ENCODE measurements at places on chromosomes 6 and 20.
A peak's percentile ranks its signal among the peaks of the same experiment; 100 is the strongest.

DNA sequence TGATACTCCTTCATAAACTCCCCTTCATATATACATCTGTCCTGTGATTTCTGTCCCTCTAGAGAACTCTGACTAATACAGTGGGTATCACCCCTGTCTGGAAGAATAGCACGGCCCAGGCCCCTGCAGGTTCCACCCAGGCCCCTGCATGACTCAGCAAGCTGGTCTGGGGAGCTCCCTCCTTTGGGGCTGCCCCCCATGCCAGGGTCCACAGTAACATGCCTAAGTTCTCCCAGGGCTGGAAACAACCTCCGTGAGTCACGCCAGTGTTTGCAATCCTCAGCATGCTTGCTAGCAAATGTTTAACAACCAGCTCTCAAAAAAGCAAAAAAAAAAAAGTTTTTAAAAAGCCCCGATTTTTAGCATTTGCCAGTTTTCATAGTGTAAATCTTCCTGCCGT lies 134.3 kb upstream of the CDH4 start:
- no peak overlapping the region for H3K4me3 ChIP-seq
- no peaks in the 10 kb centered on the region for H3K36me3 ChIP-seq
- no peak for DNase-seq
- no peaks in the 10 kb centered on the region for H3K27me3 ChIP-seq

DNA sequence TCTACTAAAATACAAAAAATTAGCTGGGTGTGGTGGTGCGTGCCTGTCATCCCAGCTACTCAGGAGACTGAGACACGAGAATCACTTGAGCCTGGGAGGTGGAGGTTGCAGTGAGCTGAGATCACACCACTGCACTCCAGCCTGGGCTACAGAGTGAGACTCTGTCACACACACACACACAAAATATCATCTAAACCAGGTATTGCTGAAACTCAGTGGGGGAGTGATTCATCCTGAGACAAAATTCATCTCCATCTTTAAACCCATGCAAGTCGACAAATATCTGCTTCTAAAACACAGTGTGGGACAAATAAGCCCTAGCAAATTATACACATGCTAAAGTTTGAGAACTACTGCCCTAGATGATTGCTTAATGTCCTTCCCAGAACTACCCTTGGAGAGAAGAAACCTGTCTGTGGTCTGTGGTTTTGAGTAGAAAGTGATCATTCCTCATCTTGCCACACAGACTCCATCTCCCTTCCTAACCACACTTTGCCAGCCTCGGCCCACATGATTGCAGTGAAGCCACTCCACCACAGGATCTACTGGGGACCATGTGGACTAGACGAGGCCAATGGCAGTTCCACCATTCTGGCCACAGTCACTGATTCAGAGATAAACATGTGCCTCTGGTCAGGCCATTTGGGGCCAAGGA lies 130.3 kb downstream of the OPRM1 start:
- H3K36me3 ChIP-seq: peaks cover 24% of the 10 kb centered on the region
- peaks cover 18% of the 10 kb centered on the region for H3K4me1 ChIP-seq
- no peak overlapping the region for H3K4me3 ChIP-seq
- H3K27me3 ChIP-seq: no peaks in the 10 kb centered on the region
- DNase-seq: peak; percentile 66
- peak overlapping the region; percentile 71 for H3K27ac ChIP-seq

DNA sequence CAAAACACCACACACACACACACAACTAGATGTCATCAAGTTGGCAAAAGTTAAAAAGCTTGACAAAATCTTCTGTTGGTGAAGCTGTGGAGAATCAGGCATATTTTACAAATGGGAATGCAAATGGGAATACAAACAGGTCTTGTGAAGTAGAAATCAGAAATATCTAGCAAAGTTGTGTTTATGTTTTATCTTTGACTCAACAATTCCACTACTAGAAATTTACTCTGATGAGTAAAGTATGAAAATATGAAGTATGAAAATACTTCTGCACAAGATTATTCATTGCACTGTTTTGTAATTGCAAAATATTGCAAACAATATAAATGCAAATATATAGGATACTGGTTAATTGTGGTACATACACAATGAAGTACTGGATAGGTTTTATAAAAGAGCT lies 1166.0 kb upstream of the GJE1 start:
- no peak overlapping the region for H3K4me3 ChIP-seq
- H3K27ac ChIP-seq: no peak overlapping the region
- no peaks in the 10 kb centered on the region for H3K4me1 ChIP-seq
- no peaks in the 10 kb centered on the region for H3K27me3 ChIP-seq
- DNase-seq: no peak
- H3K36me3 ChIP-seq: no peaks in the 10 kb centered on the region

GRCh38 chr6:153123801-153124200 lies 7.3 kb downstream of the RGS17 start:
- DNase-seq: no peak
- no peaks in the 10 kb centered on the region for H3K36me3 ChIP-seq
- no peak overlapping the region for H3K4me3 ChIP-seq

DNA sequence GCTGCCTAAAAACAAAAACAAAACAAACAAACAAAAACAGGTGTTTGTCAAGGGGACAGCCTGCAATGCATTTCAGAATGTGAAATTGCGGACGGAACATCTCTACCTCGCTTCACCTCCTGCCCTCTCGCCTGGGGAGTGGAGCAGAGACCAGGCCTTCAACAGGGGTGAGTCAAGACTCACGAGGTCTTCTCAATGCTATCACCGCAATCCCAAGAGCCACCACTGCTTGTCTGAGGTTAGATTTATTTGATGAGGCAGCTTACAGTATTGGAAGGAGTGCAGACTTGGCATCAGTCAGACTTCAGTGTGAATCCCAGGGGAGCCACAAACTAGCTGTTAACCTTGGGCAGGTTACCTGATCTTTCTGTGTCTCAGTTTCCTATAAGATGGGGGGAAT lies 7.7 kb downstream of the GABRR1 start:
- no peak for DNase-seq
- H3K4me3 ChIP-seq: no peak overlapping the region

- no peaks in the 10 kb centered on the region for H3K36me3 ChIP-seq
- H3K4me1 ChIP-seq: peaks cover 45% of the 10 kb centered on the region
- H3K27me3 ChIP-seq: no peaks in the 10 kb centered on the region
- DNase-seq: no peak
- H3K4me3 ChIP-seq: no peak overlapping the region
Observed at GRCh38 chr6:135291288-135292076, 110.4 kb downstream of the MYB start.

GRCh38 chr20:13105864-13106457 lies 97.2 kb downstream of the SPTLC3 start:
- H3K4me3 ChIP-seq: no peak overlapping the region
- no peak for DNase-seq
- no peaks in the 10 kb centered on the region for H3K36me3 ChIP-seq
- H3K27ac ChIP-seq: no peak overlapping the region

DNA sequence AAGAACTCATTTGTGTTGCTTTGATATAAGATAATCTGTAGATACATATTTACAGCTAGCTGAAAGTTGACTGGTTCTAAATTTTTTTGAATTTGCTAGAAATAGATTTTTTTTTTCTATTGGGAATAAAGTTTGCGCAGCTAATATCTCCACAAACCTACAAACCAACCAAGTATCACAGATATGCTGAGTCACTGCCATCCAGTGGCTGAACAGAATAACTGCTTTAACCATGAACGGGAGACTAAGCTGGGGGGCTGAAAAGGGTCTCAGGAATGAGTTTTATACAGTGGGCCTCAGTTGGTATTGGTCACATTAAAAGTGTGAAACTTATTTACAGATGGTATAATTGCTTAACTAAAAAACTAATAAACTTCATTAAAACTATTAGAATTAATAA lies 326.7 kb upstream of the CNR1 start:
- H3K36me3 ChIP-seq: no peaks in the 10 kb centered on the region
- H3K27ac ChIP-seq: no peak overlapping the region
- no peaks in the 10 kb centered on the region for H3K4me1 ChIP-seq
- no peak for DNase-seq
- H3K27me3 ChIP-seq: no peaks in the 10 kb centered on the region
- H3K4me3 ChIP-seq: no peak overlapping the region

DNA sequence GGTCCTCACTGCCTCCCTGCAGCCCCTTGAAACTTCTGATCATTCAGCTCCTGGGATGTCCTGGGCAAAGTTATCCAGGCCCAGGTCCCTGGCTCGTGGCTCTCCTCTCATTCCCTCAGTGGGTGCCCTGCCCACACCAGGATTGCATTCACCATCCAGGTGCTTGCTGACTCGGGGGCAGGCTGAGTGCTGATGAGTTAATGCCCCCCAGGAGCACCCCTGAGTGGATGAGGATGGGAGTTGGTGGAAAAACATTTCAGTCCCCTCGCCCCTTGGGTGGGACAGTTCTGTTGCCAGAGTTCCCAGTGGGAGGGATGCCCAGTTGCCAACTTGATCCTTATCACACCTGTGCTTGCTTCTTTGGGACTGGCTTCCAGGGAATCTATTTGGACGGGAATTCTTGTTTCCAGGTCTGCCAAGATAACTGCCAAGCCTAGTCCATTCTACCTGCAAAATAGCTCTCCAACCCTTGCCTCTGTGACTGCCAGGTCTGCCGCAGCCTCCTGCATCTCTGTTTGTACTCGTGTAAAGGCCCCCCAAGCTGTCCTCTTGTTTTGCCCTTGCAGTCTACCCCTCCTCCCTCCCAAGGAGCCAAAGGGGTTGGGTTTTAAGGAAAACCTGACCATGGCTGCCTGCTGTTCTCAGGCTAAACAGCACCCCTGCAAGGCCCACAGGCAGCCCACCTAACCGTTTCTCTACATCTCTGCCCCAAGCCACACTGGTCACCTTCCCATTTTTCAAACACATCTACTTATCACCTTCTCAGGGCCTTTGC lies 11.6 kb upstream of the RSPO4 start:
- H3K4me3 ChIP-seq: no peak overlapping the region
- H3K4me1 ChIP-seq: no peaks in the 10 kb centered on the region
- DNase-seq: no peak
- no peak overlapping the region for H3K27ac ChIP-seq
- no peaks in the 10 kb centered on the region for H3K36me3 ChIP-seq

- H3K36me3 ChIP-seq: no peaks in the 10 kb centered on the region
- no peak overlapping the region for H3K27ac ChIP-seq
- no peak for DNase-seq
- H3K4me3 ChIP-seq: no peak overlapping the region
Observed at GRCh38 chr6:7765575-7766325, 39.9 kb downstream of the BMP6 start.

DNA sequence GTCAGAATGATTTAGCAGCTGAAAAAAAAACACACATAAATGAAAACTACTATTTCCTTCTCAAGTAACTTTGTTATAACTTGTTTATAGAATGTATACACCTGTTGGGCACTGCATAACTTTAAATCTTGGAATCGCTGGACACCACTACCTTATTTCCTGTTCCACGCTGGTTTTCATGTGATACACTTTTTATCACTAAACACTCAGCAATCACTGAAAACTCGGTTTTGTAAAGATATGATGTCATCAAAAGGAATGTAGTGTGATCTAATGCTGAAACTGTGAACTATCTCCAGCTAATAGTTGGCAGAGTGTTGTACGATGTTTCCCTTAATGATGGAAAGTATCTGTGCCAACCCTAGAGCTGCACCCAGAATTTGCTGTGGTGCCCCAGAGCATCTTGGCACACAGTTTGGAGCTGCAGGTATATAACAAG lies 127.9 kb downstream of the BACH2 start:
- no peaks in the 10 kb centered on the region for H3K27me3 ChIP-seq
- no peak overlapping the region for H3K27ac ChIP-seq
- DNase-seq: no peak
- 0 out of 2 replicates have a peak, but pooled peaks cover 4% of the 10 kb centered on the region for H3K4me1 ChIP-seq
- no peak overlapping the region for H3K4me3 ChIP-seq

DNA sequence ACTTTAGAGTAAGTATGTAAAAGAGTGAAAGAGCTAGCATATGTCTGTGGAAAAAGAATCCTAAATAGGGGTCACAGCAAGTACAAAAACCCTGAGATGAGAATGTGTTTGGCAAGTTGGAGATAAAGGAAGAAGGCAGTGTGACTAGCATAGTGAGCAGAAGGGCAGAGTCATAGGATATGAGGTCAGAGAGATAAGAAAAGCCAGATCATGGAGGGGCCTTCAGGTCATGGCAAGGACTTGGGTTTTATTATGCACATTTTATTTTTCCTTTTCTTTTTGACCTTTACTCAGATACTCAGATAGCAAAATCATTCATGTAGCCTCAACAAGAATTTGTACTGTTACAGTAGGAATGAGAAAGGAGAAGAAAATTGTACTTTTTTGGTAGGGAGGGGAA lies 138.0 kb downstream of the GJA1 start:
- H3K27ac ChIP-seq: no peak overlapping the region
- H3K4me1 ChIP-seq: peaks cover 7% of the 10 kb centered on the region
- no peaks in the 10 kb centered on the region for H3K36me3 ChIP-seq
- no peaks in the 10 kb centered on the region for H3K27me3 ChIP-seq
- no peak overlapping the region for H3K4me3 ChIP-seq
- no peak for DNase-seq

DNA sequence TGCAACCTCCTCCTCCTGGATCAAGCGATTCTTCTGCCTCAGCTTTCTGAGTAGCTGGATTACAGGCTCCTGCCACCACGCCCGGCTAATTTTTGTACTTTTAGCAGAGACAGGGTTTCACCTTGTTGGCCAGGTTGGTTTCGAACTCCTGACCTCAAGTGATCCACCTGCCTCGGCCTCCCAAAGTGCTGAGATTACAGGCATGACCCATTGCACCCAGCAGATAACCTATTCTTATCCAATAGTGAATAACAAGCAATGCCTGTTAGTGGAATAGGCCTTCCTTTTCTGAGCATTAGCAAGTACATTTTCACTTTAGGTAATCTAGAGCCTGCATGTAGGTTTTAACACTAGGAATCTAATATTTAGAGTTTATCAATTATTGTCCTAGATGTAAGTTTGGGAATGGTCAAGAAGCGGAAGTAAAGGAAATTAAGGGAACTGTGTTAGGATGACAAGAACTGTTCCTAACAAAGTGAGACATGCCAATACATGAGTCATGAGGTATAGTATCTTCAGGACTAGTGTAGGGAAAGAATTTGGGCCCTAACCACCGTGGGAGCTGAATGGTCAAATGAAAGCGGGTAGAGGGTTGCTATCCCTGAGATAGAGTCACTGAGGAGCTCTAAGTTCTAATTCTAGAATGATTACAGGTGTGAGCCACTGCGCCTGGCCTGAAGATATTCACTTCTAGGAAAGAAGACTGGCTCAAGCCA lies 15.0 kb downstream of the BLTP3A start:
- no peaks in the 10 kb centered on the region for H3K36me3 ChIP-seq
- H3K27ac ChIP-seq: no peak overlapping the region
- no peak overlapping the region for H3K4me3 ChIP-seq
- no peaks in the 10 kb centered on the region for H3K4me1 ChIP-seq
- no peak for DNase-seq

GRCh38 chr6:4574007-4574406 lies 202.2 kb upstream of the CDYL start:
- H3K4me3 ChIP-seq: no peak overlapping the region
- H3K36me3 ChIP-seq: no peaks in the 10 kb centered on the region
- H3K27ac ChIP-seq: no peak overlapping the region
- H3K27me3 ChIP-seq: no peaks in the 10 kb centered on the region
- DNase-seq: no peak
